Trophoblast cell (in vitro differentiated cells and primary cell): ENCODE measurements at places on chromosomes 1 and 21.

DNA sequence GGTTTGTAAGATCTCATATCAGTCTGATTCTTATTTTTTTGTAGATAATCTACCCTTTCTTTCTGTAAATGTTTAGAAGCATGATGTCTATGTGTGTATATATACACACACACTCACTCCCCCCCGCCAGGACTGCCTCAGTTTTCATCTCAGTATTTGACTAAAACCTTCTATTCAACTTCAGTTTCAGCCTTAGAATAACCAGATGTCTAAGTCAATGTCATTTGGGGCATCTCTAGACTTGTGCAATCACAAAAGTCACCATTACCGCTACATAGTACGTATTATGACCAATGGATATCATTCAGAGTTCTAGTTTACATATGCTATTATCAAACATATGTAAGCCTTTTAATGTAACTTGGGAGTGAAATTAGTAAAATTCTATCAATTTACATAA lies 53.3 kb upstream of the BOLA1 start:
- peak; percentile 1 for DNase-seq

DNA sequence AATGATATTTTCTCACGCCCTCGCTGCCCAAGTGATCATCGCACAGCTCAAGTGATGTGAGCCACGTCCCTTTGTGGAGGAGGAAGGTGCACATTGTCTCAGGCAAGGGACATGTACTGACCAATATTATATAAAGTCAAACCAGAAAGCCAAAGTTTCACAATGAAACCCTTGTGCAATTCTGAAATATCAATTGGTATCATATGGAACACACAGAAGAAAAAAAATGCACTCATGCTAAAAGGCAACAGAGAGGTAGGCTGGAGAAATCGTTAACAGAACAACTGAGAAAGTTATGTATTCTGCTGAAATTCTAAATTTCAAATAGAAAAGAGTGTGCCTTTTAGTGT lies 1.9 kb downstream of the JAM2 start:
- DNase-seq = no peak

- DNase-seq = peak; percentile 63
Measured at GRCh38 chr1:155912056-155912536, 947 bp upstream of the RIT1 start.

DNA sequence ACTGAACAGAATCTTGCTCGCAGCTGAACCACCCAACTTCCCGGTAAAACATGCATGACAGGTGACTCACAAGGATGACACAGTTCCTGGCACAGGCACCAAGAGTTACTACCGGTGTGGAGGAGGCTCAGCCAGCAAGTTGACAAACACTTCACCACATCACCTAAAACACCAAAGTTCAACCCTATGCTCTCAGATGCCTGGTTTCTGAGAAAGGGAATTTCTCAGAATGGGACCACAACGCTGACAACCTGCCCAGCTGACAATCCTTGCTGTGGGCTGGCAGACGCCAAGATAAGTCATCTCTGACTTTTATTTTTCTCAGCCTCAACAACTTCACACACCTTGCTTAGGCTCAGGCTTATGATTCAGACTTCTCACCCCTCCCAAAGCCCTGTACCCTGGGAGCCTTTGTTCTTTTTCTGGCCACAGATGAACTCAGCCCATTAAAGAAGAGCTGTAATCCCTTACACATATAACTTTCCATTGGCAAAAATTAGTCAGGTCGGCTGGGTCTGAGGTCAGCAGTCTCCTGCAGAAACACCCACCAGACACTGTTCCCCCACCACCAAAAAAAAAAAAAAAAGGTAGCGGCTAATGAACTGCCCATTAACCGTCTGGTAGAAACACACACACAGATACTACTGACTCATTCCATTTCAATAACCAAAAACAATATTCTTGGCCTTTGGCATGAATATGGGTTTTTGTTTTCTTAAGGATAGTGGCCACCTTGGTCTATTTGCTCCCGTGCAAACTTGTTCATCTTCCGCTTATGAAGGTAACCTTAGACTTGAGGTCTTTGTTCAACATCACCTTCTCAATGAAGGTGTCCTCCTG lies 10.8 kb upstream of the TIAM1 start:
- DNase-seq = peak; percentile 91
